ENCODE measurements at places on chromosomes 7 and 10.

GRCh38 chr10:61397175-61397986, 55.8 kb downstream of the TMEM26 start:
- DNase-seq, result no peak

- DNase-seq, result no peak
Observed at GRCh38 chr10:80529604-80530003, 8.1 kb upstream of the SH2D4B start.

GRCh38 chr10:78435484-78436221, 402.0 kb downstream of the RPS24 start:
- DNase-seq, result no peak

- DNase-seq, result no peak
Observed at GRCh38 chr10:97089209-97089870, 96.4 kb downstream of the SLIT1 start.

DNA sequence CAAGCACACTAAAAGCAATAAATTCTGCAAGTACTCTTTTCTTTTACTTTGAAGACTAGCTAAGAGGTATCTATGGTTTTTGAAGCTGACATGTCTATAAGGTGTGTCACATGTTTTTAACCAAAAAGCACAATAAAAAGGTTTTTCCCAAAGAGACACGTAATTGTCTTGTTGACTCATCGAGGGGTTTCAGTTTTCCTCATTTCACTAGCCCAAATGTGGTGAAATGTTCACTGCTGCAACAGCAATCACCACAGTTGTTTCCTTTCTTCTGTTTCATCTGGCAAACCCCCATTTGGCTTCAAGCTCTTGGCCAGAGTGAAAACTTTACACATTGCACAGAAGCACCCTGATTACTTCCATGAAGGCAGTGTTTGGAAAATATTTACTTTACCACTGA, 3.8 kb upstream of the HOXA4 start:
- DNase-seq, result no peak

DNA sequence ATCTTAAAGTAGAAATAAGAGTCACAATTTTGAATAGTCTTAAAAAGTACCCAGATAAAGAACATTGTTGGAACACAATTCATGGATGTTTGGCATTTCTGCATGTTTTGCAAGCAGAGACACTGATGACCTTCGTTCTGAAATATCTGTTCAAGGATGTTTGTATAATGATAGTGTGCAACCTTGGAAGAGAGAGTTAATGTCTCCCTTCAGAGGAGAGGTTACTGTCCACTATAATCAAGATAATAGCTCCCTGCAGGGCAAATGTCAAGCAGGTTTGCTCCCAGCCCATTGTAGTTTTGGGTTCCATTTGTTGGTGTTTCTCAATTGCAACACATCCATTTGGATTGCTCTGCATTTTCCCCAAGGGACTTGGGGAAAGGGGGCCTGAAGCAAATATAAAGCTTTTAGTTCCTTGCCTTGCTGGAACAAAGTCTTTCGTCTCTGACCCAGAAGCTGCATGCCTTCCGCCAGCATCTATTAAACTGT, 45.2 kb downstream of the COL1A2 start:
- DNase-seq, result no peak

- no peak for DNase-seq
Observed at GRCh38 chr7:32047075-32047474, 23.1 kb downstream of the PDE1C start.

GRCh38 chr7:87574630-87575029, 26.1 kb downstream of the ABCB1 start:
- DNase-seq, result no peak

DNA sequence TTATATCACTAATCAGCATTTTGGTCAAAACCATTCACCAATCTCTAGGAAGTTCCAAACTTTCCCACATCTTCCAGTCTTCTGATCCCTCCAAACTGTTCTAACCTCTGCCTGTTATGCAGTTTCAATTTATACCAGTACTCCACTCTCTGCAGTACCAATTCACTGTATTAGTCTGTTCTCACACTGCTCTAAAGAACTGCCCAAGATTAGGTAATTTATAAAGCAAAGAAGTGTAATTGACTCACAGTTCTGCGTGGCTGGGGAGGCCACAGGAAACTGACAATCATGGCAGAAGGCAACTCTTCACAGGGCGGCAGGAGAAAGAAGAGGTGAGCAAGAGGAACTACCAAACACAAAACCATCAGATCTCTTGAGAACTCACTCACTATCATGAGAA, 374.9 kb downstream of the SORCS1 start:
- no peak for DNase-seq
